ENCODE measurements at places on chromosomes 12 and 14. TPM values are rescaled to one million over a fixed set of nuclear protein-coding genes. Genes with fewer than 3 reads are reported as not detected.

- DNase-seq, result no peak
These were observed 131.0 kb upstream of the NCOR2 start for GRCh38 chr12:124698211-124698997.

DNA sequence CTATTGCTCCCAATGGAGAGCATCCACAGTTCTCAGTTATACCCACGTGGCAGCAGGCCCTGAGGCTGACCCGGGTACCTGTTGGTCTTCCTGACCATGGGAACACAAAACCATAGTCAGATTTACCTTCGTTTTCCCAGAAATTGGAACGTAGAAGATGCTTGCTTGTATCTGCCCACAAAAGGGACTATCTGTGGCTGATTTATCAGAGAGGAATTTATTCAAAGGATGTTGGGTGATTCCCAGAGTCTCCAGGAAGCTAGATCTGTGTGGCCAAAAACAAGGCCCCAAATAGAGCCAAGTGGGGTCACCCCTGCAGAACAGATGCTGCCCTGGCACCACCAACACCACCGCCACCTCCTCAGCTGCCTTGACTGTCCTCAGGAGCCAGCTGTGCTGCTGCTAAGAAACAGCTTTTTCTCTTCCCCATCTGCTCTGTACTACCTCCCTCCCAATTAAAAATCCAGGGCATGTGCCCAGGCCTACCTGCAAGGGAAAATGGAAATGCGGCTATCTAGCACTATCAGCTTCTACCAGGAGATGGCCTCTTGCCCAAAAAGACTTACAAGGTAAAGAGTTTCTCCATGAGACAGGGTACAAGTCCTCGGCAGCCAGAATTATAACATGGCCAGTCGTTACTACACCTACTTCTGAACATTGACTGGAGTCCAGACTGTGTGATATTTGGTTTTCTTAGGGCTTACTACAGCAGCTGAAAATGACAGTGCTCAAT is 128.6 kb upstream of the PLEKHG7 start:
- no peak for DNase-seq

- no peak for DNase-seq
These were observed 73.8 kb upstream of the BDKRB2 start for GRCh38 chr14:96130854-96131253.

DNA sequence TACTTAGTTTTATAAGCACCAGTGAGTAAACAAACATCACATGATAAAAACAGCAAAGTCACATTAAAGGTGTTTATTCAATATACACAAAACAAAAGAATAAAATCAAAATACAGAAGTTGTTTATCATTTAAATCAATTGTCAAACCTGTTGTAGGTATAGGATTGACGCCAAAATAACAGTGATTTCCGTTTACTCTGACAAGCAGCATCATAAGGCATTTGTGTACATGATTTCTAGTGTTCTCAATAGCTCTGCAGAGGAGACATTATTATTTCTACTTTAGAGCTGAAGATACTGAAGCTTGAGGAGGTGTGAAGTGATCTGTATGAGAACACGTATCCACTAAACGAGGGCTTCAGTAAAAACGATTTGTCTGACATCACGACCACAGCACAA is 171.9 kb downstream of the CCDC59 start:
- DNase-seq, result no peak

DNA sequence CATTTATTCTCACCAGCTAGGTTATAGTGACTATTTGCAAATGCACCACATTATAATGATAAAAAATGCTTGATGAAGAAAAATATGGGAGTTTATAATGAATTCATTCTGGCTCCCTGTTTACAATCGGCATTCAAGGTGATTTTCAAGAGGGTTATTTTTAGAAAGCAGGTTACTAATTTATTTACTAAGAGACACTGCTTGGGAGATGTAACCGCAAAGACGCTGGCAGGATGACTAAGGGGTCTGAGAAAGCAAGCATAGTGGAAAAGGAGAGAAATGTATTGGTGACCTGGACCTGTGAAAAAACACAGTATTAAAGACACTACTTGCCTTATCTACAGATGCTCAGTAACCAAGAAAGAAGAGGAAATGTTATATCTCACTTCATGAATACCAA is 13.3 kb upstream of the PITPNM2 start:
- DNase-seq, result no peak

- peak; percentile 90 for DNase-seq
These were observed 84.6 kb upstream of the CPSF6 start for GRCh38 chr12:69154585-69155363.

- DNase-seq, result no peak
These were observed 118.6 kb downstream of the PLXNC1 start for GRCh38 chr12:94266796-94267536.

- DNase-seq, result no peak
These were observed 323.1 kb downstream of the PDZRN4 start for GRCh38 chr12:41511247-41511646.

- no peak for DNase-seq
These were observed 202.0 kb downstream of the TMEM132C start for GRCh38 chr12:128468926-128469325.

DNA sequence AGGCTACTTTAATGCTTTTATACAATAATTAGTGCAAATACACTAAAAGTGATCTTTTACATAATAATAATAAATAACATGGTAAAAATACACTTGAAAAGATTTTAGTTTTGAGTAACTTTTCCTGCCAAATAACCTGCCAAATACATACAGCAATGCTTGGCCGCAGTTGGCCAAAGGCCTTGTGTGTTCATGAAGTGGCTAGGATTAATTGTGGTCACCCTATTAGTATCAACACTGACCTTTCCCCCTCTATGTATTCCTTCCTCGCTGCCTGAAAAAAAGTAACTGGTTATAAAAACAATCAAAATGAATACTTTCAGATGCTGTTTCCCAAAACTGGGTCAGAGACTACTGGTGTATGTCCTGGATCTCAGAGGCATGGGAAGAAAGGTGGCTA is 34.3 kb downstream of the KICS2 start:
- DNase-seq, result no peak

DNA sequence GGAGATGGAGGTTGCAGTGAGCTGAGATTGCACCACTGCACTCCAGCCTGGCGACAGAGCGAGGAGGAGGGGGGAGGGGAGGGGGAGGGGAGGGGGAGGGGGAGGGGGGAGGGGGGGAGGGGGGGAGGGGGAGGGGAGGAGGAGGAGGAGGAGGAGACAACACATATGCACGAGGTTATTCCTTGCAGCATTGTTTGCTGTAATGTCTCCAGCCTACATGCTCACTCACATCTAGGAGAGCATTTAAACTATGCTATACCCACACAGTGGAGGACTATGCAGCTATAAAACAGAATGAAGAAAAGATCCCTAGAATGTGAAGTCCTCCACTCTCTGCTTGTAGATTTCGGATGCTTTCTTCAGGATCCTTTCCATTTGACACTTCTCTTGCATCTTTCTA is 3.5 kb upstream of the HIGD1C start:
- no peak for DNase-seq

- DNase-seq, result no peak
These were observed 275.7 kb upstream of the SSTR1 start for GRCh38 chr14:37932008-37932407.

DNA sequence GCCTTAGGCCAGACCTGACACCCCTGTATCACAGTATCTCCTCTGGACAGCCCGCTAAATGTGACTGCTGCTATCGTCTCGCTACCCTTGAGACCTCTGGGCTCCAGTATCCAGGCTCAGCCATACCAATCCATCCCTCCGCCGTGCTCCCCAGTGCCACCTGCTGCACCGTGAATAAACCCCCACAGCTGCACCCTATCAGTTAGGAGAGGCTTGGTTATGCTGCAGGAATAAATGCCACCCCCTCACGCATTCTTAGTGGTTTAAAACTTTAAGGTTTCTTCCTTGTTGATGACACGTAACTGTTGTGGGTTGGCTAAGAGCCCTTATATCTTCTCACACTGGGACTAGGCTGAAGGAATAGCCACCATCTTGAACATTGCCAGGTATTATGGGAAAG is 12.1 kb downstream of the CCDC63 start:
- no peak for DNase-seq

DNA sequence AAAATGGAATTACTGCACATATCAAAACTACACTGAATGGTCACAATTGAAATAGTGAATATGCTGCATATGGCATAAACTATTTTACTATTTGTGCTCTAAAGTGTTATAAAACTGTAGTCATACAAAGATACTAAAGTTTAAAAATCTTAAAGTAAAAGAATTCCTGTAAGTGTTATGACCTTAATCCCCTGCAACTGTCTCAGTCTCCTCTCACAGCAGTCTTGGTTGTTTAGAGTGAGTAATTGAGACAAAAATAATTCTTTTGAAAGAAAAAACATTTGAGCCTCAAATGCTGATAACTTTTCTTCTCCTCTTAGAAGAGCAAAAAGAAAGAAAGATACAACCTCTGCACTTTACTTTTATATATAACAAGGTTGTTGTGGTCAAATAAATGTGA is 99.9 kb downstream of the SYT1 start:
- no peak for DNase-seq

DNA sequence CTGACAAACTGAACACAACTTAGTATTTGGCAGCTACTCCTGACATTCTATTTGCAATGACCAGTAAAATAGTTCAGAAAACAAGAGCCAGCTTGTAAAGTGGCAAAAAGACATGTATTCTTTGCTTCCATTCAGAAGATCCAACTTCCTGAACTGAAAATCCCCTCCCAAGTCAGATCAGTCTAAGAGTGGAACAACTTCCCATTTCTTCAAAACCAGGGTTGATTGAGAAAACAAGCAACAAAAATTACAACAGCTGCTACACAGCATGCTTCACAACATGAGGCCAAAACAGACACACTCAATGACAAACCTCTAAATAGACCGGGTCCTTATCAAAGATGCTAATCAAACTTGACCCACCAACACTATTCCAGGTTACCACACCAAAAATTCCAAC is 40.3 kb downstream of the CIT start:
- DNase-seq, result no peak

DNA sequence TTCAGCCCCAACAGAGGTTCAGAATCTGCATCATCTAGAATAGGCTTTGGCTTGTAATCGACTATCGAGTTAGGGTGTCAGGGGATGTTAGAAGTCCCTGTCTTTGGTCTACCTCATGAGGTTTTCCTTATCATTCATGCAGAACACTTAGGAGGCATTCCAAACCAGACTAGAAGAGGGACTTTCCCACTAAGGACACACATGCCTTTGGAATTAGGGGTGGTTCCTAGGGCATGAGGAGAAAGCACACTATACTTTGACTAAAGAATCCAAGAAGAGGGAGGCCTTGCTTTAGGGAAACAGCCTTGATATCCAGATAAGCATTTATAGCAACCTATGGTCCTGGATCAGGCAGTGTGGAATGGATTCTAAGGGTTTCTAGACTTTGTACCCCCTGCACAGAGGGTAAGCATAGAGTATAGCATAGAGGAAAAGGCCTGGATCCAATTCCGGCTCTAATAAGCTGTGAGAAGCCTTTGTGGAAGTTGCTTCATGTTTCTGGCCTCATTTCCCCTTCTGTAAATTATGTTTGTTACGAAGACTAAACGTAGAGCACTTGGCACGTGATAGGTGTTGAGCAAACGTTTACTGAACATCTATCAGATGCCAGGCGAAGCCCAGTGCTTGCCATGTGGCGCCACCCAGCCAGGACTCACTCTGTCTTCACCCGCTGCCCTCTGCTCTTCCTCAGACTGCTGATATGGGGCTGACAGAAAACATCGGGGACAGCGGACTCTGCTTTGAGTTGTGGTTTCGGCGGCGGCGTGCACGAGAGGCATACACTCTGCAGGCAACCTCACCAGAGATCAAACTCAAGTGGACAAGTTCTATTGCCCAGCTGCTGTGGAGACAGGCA is 13.2 kb downstream of the ZNF219 start:
- DNase-seq, result no peak

DNA sequence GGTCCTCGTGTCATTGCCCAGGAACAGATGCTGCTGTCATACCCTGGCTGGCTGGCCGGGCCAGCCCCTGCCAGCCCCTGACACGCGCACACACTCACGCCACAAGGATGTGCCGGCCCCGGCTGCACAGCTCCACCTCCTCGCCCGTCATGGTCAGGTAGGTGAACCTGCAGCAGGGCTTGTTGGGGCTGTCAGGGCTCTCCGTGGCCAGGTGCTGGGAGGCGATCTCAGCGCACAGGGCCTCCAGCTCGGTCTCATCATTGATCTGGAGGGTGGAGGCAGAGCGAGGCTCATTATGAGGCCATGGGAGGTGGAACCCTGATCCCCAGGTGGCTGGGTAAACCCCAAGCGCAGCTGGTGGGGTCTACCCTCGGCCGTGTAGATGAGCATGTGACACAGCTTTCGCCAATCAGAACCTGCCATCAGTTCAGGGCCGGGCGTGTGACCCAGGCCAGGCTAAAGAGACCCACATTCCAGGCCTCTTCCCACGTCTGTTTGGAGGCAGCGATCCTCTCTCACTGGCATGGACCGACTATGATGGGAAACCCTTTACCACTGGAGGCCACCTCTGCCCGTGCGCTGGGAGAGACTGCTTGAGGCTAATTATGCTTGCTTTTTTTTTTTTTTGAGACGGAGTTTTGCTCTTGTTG is 38.8 kb downstream of the TRAFD1 start:
- DNase-seq, result no peak

HVCN1 gene
- total RNA-seq, result 4.7 TPM

HAL gene
- total RNA-seq, result 0.25 TPM

PELI2 gene
- total RNA-seq, result 2.2 TPM

NEUROD4 gene
- total RNA-seq, result not detected

CFAP54 gene
- total RNA-seq, result 0.44 TPM
